ENCODE measurements at places on chromosomes 4 and X. TPM values are rescaled to one million over a fixed set of nuclear protein-coding genes. Genes with fewer than 3 reads are reported as not detected.

DNA sequence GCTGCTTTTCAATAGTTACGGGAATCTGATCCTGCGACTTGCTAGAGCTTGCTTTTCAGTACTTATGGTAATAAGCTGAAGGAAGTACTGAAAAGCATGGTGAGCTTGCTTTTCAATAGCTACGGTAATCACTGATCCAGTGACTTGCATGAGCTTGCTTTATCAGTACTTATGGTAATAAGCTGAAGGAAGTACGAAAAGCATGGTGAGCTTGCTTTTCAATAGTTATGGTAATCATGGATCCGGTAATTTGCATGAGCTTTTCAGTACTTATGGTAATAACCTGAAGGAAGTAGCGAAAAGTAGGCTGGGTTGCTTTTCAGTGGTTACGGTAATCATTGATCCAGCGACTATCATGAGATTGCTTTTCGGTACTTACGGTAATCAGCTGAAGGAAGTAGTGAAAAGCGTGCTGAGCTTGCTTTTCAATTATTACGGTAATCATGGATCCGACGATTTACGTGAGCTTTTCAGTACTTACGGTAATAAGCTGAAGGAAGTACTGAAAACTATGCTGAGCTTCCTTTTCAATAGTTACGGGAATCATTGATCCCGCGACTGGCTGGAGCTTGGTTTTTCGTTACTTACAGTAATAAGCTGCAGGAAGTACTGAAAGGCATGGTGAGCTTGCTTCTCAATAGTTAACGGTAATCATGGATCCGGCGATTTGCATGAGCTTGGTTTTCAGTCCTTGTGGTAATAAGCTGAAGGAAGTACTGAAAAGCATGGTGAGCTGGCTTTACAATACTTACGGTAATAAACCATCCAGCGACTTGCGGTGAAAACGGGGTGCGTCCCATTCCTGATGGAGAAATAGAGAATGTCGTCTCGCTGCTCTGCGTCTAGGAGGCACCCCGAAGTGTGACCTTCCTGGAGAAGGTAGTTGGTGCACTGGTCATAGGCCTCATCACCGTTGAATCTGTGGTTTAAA lies 6.5 kb downstream of the CRLF2 start:
- peak; percentile 58 for DNase-seq

- no peak for DNase-seq
Observed at GRCh38 chr4:174210952-174211490, 72.4 kb downstream of the FBXO8 start.

Gene GLRB
- 5.0 TPM for total RNA-seq

DNA sequence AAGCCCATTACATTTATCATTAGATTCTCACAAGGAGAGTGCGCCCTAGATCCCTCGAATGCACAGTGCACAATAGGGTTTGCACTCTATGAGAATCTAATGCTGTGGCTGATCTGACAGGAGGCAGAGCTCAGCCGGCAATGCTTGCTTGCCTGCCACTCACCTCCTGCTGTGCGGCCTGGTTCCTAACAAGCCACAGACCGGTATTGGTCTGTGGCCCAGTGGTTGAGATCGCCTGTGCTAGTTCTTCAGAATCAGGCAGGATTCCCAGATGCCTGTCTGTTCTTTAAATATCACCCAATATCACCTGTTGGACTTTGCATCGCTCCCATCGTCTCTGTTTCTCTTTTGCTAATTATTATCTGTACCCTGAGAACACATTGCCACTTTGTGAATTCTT lies 14.0 kb downstream of the DSPP start:
- no peak for DNase-seq

Gene CT47B1
- total RNA-seq = not detected

GRCh38 chrX:10098270-10098713 lies 58.5 kb upstream of the CLCN4 start:
- DNase-seq = no peak

- DNase-seq = no peak
Observed at GRCh38 chr4:69568787-69569186, 70.7 kb downstream of the UGT2A2 start.

Gene PDE6B
- 4.2 TPM for total RNA-seq

GRCh38 chrX:41421071-41421729 lies 25.9 kb upstream of the NYX start:
- DNase-seq = no peak

DNA sequence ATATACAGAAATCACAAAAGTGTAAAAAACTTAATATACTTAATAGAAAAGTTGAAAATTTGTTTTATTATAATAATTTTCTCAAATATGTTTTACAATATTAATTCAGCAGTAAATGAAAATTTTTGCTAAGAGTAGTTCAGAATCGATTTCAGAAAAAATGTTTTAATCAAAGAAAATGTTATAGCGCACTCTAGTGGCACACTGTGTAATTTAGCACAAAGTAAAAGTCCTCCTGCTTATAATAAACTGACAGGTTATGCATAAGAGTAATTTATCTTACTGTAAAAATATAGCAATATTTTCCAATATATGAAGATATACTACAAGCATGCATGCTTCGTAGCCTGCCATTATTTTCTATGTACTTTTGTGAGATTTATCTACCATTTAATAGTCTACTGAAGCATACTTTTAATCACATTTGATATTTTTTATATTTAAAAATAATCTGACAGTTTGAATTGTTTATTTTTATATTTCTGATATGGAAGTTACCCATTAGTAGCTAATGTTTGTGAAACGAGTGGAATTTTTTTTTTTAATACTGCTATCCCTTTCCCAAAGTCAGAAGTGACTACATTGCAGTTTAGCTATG lies 217.9 kb upstream of the KLHL4 start:
- no peak for DNase-seq

Gene HSD17B11
- total RNA-seq = 13.5 TPM

DNA sequence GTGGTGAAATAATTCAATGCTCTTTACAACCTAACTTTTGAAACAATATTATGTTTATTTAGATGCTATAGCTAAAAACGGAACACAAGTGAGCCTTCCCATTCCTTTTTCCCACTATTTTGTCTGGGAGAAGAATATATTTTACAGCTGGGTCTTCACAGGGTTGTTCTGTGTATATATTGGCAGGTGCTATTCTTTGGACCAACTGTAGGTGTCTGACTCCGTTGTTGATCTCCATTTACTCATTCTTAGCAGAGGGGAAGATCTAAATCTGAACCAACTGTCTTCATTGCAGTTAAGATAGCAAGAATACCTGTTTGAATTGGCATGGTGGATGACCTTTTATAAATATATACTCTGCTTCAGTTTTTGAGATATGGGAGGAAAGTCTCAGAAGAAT lies 257.4 kb downstream of the CFAP299 start:
- DNase-seq = no peak

GRCh38 chrX:55135171-55135570 lies 46.4 kb downstream of the PAGE2 start:
- peak; percentile 14 for DNase-seq

DNA sequence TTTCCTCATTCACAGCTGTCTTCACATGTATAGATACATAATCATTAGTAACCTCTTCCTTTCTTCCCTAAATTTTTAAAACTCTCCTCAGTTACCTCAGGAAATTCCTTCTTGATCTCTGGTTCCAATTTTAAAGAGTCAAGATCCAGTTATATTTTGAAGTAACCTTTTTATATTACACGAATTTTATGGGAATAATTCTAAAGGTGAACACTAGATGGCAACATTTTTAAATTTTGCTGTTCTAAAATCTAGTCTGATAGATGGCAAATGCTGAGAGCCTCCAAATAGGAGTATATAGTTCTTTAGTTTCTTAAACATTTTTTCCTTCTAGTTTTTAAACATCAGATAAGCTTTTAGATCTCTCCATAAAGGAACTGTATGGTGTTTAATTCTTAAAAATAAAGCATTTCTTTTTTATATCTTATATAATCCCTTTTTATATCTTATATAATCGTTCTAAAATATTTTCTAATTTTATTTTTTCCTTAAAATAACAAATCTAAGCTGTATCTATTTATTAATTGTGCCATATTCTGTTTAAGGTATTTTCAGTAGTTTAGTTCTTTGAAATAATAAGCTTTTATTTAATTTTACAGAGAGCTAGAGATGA lies 37.9 kb upstream of the PAPSS1 start:
- no peak for DNase-seq

DNA sequence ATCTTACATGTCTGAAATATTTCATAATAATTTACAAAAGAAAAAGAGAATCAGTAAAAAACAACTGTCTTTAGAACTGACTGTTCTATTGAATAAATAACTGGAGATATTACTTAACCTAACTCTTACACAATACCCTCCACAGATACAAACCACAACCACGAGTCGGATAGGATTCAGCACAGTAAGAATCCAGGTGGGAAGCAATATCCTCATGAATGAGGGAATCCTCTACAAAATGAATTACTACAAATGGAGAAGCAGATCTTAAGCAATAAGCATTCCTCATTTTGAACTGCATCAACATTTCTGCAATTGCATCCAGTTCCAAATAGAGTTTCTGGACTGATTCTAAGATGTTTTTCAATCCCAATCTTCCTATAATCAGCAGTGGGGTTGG lies 227.1 kb downstream of the SH2D1A start:
- DNase-seq = no peak

DNA sequence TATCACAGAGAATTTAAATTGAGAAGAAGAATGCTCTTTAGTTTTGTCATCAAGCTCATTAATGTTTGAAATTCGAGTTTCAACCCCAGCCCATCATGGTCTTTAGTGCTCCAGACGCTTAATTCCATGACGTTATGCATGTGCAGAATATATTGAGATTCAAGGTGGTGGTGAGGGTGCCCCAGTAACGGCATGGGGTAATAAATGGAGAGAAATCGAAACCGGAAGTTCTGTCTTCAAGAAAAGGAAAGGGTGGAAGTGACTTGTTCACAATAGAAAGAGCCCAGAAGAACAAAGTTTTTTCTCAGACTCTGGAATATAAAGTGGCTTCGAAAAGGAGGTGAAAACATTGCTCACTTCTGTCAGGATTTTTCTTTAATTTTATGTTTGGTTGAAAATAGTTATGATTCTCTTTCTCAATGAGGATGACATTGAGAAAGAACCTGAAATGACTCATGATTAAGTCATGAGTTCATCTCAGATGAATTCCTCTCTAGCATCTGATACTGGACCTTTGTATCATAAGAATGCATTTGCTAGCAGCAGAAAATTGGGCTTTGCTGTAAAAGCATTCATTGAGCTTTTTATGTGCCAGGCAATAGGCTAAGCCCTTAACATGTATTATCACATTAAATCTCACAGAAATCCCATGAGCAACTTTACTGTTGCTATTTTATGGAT lies 779 bp upstream of the DDX60L start:
- peak; percentile 53 for DNase-seq

GRCh38 chrX:47199286-47199685 lies 5.7 kb downstream of the UBA1 start:
- no peak for DNase-seq

- DNase-seq = peak; percentile 33
Observed at GRCh38 chr4:147580396-147580795, 36.8 kb upstream of the TMEM184C start.

Gene OTC
- not detected for total RNA-seq

DNA sequence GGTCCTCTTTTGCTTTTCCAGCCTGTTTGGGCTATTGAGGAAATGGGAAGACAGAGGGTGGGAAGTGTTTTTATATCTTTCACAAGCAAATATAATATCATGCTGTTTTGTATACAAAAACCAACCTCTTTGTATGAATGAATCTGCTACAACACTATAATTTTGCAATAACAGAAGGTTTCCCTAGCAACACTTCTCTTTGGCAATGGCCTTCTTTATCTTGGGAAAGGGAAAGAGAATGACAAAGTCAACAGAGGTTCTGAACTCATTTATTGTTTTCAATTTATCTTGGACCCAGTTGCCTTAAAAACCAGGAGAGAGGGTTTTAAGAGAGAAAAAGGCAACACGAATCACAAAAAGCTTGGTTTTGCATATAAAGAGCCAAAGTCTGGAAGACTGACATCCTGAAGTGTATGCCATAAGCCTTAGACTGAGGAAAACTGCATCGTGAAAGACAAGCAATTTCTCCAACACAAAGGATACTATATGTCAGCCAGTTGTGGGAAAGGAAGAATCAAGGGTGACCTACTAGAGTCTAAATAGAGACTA lies 121.8 kb upstream of the FAM241A start:
- no peak for DNase-seq

DNA sequence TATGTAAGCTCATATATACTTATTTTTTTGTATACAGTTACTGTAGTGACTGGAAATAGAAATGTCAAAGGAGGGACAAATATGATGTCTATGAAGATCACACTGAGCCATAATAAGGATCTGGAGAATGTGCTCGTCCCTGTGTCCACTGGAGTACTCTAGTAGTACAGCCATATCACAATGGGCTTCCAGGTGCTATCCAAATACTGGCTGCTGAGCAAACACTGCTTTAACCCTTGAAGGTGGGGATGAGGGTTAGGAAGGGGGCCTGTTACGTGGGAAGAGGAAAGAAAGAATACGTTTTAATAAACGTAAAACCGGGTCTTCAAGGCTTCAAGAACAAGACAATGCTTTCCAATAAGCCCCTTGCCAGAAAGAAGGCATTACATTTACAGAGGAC lies 29.8 kb upstream of the TMEM150C start:
- DNase-seq = no peak

DNA sequence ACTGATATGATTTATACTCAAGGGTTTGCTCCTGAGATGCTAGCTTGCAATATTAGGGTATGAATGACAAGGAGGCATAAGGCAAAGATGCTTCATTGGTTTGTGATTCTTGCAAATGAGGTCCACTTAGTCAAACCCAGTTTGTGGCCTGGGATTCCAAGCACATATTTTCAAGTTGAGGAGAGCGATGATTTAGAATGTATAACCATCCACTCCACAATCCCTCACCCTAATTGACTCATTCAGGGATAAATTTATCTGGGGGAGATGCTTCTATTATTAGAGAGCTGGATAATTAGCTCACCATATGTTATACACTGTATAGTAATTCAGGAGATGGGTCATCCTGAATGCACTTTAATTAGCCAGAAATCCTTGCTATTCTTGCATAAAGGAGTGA lies 118.3 kb upstream of the PUDP start:
- no peak for DNase-seq

DNA sequence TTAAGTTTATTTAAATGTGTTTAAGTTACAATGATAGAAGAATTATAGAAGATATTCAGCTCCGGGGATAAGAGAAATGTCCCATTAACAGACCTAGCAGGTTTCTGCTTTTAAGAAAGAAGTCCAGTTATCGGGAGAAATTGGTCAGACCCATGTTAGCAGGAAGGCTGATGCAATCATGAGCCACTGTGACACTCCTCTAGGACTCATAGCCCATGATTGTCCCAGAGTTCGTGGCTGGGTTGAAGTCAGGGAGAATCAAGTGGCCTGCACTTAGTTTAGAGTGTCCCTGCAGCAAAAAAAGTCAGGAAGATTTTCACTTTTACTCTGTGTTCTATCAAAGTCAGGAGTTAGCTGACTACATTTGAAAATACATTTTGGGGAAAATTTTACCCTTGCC lies 72.0 kb downstream of the TMEM144 start:
- DNase-seq = peak; percentile 2

DNA sequence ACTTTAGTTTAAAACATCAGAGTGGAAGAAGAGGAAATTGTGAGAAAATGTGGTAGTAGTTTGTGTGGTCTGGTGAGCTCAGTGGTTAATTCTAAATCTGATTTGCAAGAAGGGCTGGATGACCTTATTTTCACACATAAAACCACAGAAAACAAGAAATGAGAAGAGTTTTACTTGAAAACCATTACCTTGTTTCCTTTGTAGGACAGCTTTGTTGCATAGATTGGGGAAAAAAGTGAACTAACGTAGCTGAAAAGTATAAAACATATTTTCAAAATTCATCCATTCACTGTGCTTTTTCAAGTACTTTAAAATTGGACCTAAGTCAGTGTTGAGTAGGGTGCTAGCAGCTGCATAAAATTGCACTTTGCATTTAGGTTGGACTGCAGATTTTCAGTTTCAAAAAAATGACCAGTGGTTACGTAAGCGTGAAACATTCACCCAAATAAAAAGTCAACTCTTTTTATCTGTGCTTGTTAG lies 211.3 kb downstream of the ARHGAP10 start:
- DNase-seq = no peak
